ENCODE measurements at places on chromosomes 5 and 9.

DNA sequence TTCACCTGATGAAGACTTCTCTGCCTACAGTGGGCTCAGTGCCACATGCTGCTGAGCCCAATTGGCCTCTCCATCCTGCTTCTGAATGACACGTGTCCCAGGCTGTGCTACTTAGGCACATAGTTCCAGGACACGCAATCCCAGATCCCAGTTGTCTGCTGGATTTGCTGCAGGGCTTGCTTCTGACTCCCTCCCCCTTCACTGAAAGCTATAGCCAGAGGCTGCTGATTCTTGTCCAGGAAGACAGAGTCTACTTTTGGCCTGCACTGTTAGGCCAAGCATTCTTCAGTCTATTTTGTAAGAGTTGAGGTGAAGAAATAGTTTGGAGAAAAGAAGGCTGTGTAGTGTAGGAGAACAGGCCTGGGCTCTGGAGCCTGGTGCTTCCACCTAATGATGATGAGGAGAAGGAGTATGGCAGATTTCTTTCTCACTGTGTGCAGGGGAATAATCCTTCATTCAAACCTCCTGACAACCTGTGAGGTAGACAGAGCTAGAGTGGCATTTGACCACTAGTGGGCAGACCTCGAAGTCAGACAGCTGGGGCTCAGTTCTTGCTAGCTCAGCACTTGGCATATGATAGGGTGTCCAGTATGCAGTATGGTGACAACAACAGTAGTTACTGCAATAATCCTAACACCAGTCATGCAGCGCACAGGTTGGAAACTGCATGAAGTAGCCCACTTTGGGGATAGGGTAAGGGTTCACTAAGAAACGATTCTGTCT lies 19.5 kb upstream of the ASPN start:
- DNase-seq: no peak

- no peak for DNase-seq
Measured at GRCh38 chr5:66232706-66233445, 88.8 kb downstream of the SREK1 start.

- DNase-seq: no peak
Measured at GRCh38 chr9:35136866-35137265, 21.2 kb upstream of the ATOSB start.

GRCh38 chr9:123814496-123814895 lies 115.4 kb downstream of the DENND1A start:
- DNase-seq: no peak

GRCh38 chr5:156584871-156585270 lies 257.9 kb downstream of the SGCD start:
- DNase-seq: no peak

DNA sequence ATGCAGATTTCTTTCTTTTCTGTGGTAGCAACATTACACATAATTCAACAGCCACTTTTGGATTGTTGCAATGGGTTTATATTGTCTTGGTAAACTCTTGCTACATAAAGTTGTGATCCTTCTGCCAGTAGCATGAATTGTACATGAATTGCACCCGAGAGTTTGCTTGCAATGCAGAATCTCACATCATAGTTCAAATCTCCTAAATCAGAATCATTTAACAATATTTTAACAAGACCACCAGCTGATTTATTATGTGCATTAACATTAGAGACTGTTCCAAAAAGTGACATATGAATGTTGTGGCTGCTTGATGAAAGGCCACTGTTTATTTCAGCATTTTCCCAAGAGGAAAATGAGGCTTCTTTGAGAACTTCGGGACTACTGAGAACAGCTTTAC lies 1491.8 kb upstream of the NUDT12 start:
- DNase-seq: no peak

- no peak for DNase-seq
Measured at GRCh38 chr5:179795049-179795862, 1.5 kb downstream of the LTC4S start.

DNA sequence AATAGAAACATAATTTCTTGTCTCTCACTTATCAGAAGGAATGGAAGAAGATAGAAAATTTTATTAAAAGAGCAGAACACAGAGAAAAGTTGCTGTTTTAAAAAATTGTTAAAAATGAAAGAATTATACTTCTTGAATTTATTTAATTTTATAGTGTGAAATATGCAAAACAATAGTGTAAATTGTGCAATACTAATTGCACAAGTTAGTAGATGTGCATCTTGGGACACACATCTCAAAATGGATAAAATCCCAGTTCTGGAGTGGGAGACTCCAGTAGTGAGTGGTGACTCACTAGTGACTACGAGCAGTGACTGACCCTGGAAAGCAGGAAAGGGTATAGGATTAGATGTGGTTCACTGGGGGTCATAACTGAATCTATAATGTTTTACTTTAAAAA lies 223.2 kb downstream of the MSX2 start:
- no peak for DNase-seq

- DNase-seq: no peak
Measured at GRCh38 chr5:9098990-9099389, 446.9 kb downstream of the SEMA5A start.

DNA sequence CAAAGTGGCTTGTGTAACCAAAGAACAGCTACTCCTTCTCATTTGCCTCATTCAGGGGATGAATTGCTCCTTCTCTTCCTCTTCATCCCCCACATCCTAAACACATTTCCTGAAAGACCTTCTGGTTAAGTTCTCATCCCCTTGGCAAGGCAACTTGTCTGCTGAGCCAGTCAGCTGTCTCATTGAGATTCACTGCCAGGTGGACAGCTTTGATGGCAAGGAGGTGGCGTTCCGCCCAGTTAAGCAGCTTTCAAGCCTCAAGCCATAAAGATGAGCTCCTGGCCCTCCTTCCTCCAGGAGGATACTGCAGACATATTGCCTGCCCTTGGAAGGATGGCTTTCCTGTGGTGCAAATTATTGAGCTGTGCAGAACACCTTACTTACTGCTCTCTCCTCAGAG lies 448.6 kb upstream of the MPDZ start:
- no peak for DNase-seq

DNA sequence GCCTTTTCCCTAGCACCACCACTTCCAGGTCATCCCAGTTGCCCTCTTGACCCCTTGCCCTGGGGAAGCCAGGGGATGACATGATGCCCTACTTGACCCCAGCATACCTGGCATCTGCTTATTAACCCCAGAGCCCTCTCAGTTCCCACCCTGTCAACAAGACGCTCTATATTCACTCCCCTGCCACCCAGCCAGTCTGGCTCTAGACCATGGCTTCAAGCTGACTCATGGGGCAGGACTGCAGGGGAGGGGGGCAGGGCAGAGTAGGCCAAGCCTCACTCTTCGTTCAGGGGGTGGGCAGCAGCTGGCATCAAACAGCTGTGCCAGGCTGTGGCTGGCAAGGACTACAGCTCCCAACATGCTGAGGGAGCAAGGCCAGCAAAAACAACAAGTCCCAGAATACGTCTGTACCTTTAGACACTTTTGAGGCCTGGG lies 5.3 kb downstream of the ATOSB start:
- DNase-seq: no peak

GRCh38 chr9:135750786-135751185 lies 48.8 kb downstream of the KCNT1 start:
- DNase-seq: no peak

GRCh38 chr5:67390935-67391334 lies 194.3 kb upstream of the CD180 start:
- no peak for DNase-seq

- no peak for DNase-seq
Measured at GRCh38 chr5:113641715-113642114, 128.2 kb downstream of the YTHDC2 start.

GRCh38 chr5:135887447-135887864 lies 8.2 kb downstream of the IL9 start:
- DNase-seq: peak; percentile 39

- no peak for DNase-seq
Measured at GRCh38 chr9:124906966-124907365, 33.9 kb downstream of the GOLGA1 start.

GRCh38 chr5:139186752-139187326 lies 11.3 kb downstream of the SIL1 start:
- DNase-seq: peak; percentile 68

GRCh38 chr5:125823572-125823971 lies 599.6 kb upstream of the GRAMD2B start:
- no peak for DNase-seq

DNA sequence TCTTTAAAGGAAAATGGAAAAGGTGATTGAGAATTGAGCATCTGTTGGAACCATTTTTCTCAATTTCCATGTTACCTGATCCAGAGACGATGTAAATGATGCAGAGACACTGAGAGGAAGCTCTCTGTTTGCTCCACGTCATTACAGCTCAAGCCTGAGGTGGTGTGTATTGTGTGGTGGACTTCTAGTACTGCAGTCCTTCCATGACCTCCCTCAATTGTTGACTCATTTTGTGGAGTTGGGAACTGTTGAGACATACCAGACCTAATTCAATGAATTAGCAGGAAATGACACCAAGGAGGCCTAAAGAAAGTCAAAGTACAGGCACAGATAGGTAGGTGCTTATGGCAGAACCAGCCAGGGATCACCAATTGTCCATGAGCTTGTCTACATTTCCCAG lies 15.6 kb upstream of the LVRN start:
- no peak for DNase-seq

DNA sequence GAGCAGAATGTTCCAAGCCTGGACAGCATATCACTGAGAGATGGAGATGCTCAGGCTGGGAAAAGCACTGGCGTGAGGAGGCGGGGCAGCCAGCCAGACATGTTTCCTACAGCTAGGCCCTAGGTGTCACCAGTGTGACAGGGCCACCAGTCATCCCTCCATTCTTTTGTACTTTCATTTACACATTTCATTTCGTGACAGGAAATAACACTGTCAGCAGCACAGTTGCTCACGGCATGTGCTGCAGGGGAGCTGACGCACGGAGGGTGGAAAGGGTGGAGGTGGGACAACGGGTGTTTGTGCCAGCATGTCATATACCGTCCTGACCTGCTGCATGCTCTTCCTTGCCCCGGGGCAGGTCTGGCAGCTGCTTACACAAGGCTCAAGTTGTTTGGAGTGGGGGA lies 14.8 kb upstream of the CEMIP2 start:
- no peak for DNase-seq

DNA sequence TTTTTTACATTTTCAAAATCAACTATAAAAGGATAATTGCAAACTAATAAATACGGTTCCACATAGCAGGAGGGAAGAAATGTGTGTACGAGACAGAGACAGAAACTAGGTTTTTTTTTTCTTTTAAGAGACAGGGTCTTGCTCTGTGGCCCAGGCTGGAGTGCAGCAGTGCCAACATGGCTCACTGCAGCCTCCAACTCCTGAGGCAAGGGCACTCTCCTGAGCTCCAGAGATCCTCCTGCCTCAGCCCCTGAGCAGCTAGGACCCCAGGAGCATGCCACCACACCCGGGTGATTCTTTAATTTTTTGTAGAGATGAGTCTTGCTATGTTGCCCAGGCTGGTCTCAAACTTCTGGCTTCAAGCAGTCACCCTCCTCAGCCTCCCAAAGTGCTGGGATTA lies 2.1 kb upstream of the OR2V1 start:
- no peak for DNase-seq

GRCh38 chr9:113912816-113913215 lies 36.7 kb downstream of the ZNF618 start:
- DNase-seq: no peak

- DNase-seq: no peak
Measured at GRCh38 chr5:81428861-81429260, 34.9 kb upstream of the ACOT12 start.

DNA sequence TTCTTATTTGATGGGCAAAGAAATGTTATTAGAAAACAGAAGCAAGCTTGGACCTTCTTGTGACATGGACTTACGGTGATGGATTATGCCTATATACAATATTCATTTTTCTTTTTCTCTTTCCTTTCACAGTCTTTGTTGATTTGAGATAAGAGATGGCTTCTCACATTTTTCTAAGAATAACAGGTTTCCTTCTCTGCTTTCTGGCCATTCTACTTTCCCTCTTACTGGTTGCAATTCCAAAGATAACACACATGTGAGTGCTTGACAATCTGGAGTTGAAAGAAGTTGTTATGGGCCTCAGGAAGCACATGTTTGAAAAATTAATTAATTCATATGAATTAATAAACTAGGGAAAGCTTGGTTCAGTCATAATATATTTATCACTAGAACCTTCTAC lies 89.8 kb upstream of the RPS23 start:
- DNase-seq: no peak

Data from AG04450 (cell line).